NCI-H748 treated with DMSO at 0.1 percent for 48 hours (cell line): ENCODE measurements at places on chromosomes 5 and 9.

- DNase-seq, result no peak
These were observed 99.1 kb downstream of the DPYSL3 start for GRCh38 chr5:147410496-147411358.

- no peak for DNase-seq
These were observed 47.7 kb downstream of the SRFBP1 start for GRCh38 chr5:122009436-122009835.

- DNase-seq, result no peak
These were observed 21.3 kb downstream of the PTGES start for GRCh38 chr9:129731477-129732085.

GRCh38 chr5:91162534-91163381 lies 220.4 kb downstream of the ARRDC3 start:
- DNase-seq, result peak; percentile 25

- no peak for DNase-seq
These were observed 27.0 kb downstream of the GTF3C4 start for GRCh38 chr9:132697230-132697629.

- DNase-seq, result no peak
These were observed 196.7 kb upstream of the HAPLN1 start for GRCh38 chr5:83917261-83917908.

DNA sequence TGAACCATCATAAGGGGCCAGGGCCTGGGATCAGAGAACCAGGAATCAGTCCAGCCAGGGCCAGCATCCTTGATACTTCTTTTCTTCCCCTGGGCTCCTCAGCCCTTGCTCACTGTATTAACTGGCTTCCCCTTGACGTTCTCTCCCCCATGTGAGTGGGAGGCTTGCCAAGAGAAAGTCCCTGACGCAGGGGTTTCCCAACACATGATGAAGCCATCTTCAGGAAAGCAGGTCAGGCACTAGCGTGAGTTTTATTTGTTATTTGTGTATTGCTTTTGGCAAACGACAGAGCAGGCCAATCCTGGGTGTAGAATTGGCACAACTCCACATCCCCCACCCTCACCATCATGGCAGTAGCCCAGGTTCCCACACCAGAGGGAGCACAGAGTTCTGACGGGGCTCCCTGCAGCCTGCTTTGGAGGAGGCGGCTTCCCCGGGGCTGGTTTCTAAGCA lies 165.5 kb upstream of the NFIL3 start:
- DNase-seq, result no peak

DNA sequence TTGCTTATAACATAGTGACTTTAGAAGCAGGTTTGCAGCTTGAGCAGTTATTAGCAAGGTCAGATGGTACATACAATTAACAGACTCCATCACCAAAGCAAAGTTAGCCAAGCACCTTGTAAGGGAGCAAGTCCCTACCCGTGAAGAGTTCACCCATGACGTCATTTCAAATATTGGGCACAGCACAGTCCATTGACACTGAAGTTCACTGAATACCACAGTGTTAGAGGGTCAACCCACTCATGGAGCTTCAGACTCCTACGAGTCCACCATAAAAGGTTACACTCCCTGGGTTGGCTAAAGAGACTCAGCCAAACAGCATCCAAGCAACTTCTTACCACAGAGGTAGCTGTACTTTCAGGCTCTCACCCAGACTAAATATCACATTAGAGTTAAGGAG lies 77.5 kb downstream of the GALNT10 start:
- DNase-seq, result no peak
